ENCODE measurements at places on chromosomes 11 and 22.

- DNase-seq = no peak
These were observed 4.7 kb downstream of the LRRC10B start for GRCh38 chr11:61513143-61513765.

DNA sequence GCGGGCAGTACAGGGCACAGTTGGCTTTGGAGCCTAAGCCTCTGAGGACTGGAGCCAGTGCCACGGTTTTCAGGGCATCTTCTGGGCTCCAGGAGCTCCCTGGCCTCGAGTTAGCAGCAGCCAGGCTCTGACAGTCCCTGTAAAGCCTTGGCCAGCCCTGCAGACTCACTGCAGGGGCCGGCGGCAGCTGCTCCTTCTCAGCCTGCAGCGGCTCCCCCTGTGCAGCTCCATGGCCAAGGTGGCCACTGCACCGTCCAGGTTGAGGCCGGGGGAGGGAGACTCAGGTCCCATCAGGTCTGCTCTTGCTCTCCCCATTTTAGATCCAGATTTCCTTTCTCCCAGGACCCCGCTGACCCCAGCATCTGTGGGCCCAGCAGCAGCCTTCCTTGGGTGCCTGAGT, 1461.1 kb downstream of the BRD1 start:
- DNase-seq = no peak

- DNase-seq = no peak
These were observed 23.2 kb downstream of the TAF1D start for GRCh38 chr11:93718057-93718563.

- no peak for DNase-seq
These were observed 30.4 kb downstream of the NEAT1 start for GRCh38 chr11:65452806-65453490.

GRCh38 chr11:119538753-119539152, 115.8 kb upstream of the THY1 start:
- no peak for DNase-seq

- DNase-seq = no peak
These were observed 7.7 kb upstream of the DGAT2 start for GRCh38 chr11:75760710-75761493.

GRCh38 chr11:71948314-71949027, 19.6 kb downstream of the RNF121 start:
- no peak for DNase-seq

GRCh38 chr22:27985323-27986275, 66.5 kb upstream of the PITPNB start:
- DNase-seq = no peak

DNA sequence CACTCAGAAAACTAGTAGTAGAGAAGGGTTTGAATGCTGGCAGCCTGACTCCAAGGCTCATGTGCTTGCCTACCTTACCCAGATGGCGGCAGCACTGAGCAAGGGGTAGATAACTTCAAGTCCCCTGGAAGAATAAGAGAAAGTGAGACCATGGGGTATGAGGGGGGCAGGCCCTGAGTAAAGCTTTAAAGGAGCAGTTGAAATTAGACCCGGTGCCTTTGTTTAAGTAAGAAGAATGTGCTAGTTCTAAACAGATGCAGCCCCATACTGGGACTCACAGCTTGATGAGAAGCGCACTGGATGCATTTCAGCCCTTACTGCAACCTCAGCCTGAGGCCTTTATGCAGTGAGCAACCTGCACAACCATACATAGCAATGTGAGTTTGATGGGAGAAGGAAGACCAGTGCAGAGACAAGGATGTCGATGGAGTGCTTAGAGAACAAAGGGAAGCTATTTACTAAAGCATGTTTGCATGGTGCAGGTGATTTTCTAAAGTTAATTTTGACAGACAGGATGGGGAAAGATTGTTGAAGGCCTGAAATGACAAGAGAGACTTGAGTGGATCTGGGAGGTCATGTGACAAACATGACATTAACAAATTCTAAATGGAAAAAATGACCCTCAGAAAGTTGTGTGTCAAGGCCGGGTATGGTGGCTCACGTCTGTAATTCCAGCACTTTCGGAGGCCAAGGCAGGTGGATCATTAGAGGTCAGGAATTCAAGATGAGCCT, 27.1 kb upstream of the TMA7B start:
- DNase-seq = peak; percentile 38

GRCh38 chr11:66685276-66686099, 7.8 kb upstream of the RBM4B start:
- DNase-seq = no peak

DNA sequence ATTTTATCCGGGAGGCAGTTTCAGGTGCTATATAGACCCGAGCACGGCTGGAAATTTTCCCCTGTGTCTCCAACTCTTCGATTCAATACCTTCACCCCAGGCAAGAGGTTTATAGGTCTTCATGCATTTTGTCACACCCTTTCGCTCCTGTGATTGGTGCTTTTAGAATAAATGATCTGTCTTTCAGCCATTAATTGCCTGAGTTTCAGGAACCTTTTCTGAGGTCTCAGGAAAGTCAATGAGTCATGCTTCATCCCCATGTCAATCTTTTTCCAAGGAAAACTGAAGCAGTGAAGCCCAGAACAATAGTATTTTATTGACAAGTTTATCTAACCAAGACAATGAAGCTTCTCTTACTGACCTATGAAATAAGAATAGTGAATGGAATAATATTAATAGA, 29.9 kb downstream of the FAM181B start:
- no peak for DNase-seq

DNA sequence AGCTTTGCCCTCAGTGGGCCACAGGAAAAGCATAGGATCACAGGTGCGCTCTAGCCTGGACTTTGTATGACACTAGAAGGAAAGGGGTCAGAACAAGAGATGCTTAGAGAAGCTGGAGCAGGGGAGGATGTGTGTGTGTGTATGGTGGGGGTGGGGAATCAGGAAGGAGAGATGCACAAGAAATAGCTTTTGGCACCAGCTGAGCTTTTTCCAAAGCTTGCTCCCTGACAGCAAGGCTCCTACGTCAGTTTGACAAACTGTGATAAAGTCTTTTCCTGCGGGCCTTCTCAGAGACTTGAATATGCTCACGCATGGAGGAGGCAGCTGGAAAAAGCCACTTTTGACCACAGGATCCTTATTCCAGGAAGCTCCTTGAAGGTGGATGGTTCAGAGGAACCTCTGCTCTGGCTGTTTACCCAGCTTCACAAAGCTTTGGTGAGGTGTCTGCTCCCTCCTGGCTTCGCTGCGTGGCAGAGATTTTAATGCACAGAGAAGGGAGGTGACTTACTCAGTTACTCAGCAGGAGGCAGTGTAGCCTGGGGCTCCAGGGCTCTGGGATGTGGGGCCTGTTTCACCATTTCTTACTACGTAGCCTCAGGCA, 3.9 kb downstream of the CDC42EP1 start:
- no peak for DNase-seq

DNA sequence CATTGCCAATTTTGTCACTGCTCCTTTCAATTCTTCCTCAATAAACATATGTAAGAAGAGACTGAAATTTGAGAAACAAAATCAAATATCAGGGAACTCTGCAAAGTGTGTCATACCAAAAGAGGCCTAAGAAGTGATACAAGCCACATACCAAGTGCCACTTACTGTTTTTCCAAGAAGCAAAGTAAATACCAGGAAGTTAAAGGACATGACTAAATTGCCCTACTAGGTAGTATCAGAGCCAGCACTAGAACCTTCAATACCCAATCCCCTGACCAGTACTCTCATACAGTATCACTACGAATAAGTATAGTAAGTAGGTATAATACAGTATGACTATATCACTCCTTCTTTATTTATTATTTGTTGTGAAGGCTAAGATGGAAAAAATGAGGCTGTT, 13.6 kb downstream of the MAML2 start:
- DNase-seq = no peak

DNA sequence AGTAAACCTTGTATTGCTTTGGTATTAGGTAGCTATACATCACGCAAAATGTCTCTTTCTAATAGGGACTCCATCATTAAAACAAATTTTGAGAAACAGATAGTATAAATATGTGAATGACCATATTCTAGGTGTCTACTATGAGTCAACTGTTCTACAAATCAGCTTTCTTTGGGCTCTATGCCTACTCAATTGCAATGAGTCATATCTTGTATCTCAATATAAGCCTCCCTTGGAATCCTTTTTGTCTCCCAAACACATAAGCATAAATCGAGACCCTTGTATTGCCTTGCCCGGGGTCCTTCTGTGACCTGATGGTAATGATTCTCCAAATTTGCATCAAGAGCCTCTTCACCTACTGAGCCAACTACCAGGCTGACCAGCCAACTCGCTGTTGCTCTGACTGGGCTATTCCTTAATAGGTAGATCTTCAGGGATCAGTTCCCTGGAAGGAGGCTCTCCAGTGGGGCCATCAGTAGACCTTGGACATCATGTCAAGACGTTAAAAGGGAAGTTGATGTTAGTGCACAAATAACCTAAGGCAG, 22.2 kb downstream of the BLID start:
- no peak for DNase-seq

DNA sequence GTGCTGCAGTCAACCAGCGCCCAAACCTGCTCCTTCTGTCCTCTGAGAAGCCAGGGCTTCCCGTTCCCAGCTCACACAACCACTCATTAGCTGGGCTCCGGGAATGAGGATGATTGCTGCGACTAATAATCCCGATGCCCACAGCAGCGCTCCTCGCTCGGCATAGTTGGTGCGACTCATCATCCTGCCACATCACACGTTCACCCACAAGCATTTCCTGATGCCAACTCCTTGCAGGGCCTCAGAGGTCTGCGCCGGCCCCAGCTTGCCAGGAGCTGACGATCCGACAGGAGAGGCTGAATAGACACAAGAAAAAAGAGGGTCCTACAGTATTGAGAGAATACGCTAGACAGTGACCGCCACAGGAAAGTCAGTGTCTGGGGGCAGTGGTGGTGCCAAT, 10.6 kb upstream of the CSNK1E start:
- no peak for DNase-seq

DNA sequence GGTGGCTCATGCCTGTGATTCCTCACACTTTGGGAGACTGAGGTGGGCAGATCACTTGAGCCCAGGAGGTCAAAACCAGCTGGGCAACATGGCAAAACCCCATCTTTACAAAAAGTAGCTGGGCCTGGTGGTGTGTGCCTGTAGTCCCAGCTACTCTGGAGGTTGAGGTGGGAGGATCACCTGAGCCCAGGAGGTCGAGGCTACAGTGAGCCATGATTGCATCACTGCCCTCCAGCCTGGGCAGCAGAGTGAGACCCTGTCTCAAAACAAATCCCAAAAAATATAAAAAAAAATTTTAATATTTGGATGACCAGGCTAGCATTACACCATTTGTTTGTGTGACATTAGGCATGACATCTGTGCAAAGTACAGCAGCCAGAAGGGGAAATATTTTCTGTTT, 49.7 kb upstream of the CTTN start:
- no peak for DNase-seq

GRCh38 chr11:35809561-35809960, 134.3 kb upstream of the LDLRAD3 start:
- DNase-seq = no peak

GRCh38 chr11:1130276-1131032, 27.3 kb upstream of the MUC5AC start:
- DNase-seq = no peak

- DNase-seq = no peak
These were observed 196.7 kb downstream of the DSCAML1 start for GRCh38 chr11:117600234-117600783.

DNA sequence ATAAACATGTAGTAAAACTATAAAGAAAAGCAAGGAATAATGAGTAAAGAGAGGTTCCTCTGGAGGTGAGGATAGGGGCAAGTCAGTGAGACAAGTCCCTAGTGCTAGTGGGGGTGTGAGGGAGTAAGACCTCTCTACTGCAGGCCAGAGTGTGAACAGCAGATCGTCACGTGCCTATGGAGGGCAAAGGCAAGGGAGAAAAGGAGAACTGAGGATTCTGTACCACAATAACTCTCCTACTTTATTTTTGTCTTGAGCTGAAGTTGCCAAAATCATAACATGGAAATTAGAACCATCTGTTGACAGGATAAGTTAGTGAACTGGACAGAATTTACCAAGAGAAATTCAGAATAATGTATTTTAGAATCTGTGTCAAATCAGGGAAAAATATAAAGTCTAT, 77.6 kb downstream of the ENTHD1 start:
- DNase-seq = no peak

GRCh38 chr22:39254789-39255298, 10.1 kb upstream of the PDGFB start:
- peak; percentile 71 for DNase-seq

- DNase-seq = no peak
These were observed 749 bp downstream of the VWA5A start for GRCh38 chr11:124115782-124116616.

DNA sequence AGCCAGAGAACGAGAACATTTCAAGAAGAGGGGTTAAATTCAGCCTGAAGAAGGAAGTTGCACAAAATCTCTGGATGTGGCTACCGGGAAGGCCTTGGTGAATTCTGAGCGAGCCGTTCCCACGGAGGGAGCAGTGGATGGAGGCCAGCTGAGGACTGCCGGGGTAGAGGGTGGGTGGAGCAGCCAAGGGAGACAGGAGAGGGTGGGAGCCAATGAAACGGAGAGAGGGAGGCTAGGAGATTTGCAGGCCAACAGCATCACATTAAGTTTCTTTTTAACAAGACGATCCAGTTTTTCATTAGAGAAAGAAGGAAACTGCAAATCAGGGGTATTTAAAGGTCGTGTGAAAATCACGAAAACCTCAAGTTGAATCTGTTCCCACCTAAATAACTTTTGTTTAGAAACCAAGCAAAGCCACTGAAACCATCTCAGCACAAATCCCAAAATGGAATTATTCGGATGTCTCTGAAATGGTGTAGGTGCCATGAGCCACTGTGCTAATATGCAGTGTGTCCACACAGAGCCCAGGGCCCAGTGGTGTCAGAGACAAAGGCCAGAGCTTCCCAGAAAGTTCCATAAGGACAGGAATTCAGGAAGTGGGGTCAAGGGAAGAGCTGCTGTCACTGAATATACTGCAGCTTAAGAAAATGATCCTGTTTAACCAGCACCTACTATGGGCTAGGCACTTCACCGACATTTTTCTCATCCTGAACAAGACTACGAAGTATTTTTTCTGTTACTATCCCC, 59.7 kb upstream of the SLC35C1 start:
- DNase-seq = no peak

- no peak for DNase-seq
These were observed 37.6 kb downstream of the CNTF start for GRCh38 chr11:58659910-58660570.

DNA sequence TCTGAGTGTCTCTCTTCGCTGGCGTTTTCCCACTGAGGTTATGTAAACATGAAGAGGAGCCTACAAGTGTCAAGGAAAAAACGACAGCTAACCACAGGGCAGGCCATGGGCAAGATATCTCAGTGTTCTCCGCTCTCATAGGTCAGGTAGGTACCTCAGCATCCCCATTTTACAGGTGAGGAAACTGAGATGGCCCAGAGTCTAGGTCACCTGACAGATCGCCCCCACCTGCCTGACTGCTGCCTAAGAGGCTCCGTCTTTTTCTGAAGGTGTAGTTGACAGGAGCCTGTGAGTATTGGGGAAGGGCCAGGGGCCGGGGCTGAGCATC, 847 bp upstream of the NDUFA6 start:
- DNase-seq = peak; percentile 24

- DNase-seq = no peak
These were observed 83.5 kb upstream of the EIF3D start for GRCh38 chr22:36612458-36612857.

DNA sequence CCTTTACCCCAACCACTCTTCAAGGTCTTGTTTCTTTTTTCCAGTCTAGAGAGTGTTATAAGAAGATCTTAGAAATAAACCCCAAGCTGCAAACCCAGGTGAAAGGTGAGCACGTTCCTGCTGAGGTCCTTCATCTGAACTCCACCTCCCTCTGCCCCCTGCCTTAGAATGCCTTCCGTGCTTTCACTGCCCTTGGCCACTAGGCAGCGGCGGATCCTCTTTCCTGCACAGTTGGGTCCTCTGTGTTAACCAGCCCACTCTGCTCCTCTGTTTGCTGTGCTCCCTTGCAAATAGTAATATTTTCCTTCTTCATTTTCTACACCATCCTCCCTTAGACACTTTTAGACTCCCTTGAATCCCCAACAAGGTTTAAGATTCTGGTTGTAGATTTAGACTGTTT, 24.3 kb downstream of the TTC12 start:
- no peak for DNase-seq
